ENCODE measurements at places on chromosomes 5 and 9.

GRCh38 chr9:86667307-86667706 lies 280.0 kb downstream of the GAS1 start:
- DNase-seq = no peak

DNA sequence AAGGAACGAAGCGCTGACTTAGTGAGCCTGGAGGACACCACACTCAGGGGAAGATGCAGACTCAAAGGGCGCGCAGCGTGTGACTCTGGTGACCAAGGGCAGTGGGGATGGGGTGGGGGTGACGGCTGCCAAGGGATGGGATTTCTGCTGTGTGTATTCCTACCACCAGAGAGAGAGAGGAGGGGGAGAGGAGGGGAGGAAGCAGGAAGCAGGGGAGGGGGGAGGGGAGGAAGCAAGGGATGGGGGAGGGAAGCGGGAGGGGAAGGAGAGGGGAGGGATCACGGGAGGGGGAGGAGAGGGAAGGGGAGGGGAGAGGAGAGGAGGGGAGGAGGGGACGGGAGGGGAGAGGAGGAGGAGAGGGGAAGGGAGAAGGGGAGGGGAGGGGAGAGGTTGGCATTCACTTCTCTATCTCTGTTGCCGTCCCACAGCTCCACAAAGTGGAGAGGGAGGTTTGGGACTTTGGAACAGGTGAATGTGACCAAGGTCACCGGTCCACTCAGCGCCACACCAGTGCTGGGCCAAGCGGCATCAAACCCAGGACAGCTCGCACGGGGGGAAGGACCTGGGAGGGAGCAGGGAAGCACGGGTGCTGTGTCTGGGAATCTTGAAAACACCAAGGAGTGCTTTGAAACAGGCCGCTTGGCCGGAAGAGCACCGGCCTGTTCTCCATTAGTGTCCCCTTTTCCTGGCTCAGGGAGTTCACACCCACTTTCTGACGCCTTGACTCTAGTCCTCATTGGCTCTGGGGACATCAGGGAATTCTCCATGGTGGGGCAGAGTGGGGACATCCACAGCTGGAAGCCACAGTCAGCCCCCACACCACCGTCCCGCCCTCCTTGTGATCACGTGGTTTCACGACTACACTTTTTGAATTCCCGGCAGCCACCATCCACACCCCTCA lies 77.4 kb downstream of the VAV2 start:
- no peak for DNase-seq

GRCh38 chr9:114307899-114308267 lies 15.0 kb upstream of the ORM1 start:
- DNase-seq = no peak

DNA sequence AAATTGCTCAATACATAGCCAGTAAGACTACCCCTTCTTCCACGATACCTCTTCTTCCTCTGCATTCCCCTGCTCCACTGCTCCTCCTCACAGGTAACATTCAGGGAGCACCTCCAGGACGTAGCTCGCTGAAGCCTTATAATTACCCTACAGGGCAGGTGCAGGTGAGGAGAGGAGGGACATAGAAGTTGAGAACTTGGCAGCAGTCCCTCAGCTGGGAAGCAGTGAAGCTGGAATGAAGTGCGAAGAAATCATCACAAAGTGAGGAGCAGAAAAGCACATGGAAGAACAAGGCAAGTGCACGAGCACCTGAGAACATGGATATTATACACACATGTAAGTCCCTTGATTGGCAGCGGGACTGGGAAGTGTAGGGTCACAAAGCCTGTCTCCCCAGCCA lies 118.2 kb downstream of the HSD17B3 start:
- no peak for DNase-seq

GRCh38 chr9:1018121-1018520 lies 32.0 kb upstream of the DMRT2 start:
- no peak for DNase-seq

GRCh38 chr5:16179511-16179935 lies at the start of gene MARCHF11:
Gene MARCHF11, minus strand, starts transcription at chr5:16179791. Its CDS starts 216 bp downstream, at chr5:16179575.
- no peak for DNase-seq

DNA sequence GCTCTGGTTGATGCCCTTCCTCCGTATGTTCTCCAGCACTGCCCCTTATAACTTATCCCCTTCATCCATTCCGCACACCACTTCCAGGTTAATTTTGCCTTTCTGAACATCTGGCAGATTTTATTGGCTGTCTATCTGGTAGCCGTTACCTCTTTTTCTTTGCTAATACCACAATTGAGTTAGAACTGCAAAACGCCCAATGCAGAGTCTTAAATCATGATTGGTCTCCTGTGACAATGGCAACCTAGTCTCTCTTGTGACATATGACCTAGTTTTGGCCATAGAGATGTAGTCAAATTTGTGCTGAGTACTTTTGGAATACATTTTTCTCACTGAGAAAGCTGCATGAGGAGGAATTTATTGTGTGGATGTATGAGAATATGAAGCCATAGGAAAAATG lies 365.7 kb upstream of the PRR16 start:
- DNase-seq = no peak

DNA sequence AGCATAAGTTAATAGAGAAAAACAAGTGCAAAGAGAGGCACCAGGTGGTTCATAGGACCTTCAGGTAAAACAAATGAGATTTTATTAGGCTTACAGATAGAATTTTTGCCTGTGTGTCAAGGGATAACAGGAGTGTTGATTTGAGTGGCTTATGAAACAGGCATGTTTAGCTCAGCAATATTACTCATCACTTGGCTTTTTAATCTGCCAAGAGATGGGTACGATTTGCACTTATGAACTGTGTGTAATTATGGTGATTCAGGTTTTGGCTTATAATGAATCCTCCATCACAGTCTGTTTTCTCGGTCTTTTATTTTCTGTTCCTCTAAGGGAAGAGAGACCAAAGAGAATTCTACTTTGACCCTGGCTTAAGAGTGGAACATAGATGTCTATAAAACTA lies 199.3 kb downstream of the DMRTA1 start:
- no peak for DNase-seq

DNA sequence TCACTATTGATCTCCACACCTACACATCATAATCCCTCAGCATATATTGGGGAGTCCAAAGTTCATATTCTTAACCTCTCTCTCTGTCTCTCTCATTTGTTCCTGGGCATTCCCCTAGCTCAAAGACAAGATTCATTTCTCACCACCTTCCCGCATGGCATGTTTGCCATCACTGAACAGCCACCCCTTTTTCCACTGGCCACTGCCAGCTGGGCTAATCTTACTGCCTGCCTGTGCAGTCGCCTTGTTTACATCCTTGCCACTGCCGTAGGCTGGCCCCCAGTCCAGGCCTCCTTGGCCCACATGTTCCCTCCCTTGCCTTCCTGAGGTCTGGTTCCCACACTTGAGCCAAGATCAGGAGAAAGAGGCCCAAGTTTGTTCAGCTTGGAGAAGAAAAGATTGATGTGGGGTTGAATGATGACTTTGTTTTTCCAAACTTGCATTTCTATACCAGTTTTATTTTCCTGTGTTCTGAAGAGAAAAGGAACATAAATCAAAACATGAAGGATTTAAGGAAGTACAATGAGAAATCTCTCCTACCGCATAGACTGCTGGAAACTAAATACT lies 80.2 kb downstream of the PLAC8L1 start:
- DNase-seq = no peak

DNA sequence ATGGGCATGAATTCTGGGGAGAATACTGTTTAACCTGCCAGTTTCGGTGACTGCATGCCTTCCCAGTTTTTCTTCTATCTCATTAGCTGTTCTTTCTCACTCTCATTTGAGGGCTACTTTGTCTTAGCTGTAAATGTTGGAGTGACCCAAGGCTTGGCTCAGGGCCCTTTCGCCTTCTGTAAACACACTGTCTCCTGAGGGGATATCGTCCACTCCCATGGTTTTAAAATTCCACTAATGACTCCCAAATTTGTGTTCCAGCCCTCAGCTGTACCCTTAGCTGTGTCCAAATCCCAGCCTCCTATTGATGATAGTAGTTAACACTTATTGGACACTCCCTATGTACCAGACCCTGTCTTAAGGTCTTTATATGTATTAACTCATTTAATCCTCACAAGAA lies 14.1 kb upstream of the RNF145 start:
- DNase-seq = no peak

DNA sequence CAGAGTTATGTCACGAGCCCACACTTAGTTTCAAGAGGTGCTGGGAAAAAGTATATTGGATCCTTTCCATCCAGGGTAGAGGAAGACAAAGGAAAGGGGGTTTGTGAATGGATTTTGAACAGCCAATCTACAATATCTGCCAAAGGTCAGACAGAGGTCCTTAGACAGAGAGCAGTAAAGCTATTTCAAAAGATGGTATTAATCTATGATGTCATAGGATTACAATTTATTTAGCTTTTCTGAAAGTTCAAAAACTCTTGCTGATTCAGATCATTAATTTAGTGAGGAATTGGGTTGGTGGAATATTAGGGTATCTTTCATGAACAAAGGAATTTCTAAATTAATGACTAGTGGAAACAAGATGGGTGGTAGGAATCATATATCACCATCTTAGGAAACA lies 126.9 kb downstream of the NTRK2 start:
- no peak for DNase-seq

GRCh38 chr9:72856972-72857623 lies 95.8 kb downstream of the ALDH1A1 start:
- no peak for DNase-seq

All from stimulated activated CD8-positive, alpha-beta memory T cell treated with anti-CD3 and anti-CD28 coated beads, Interleukin-4, amount 100 ng/mL, for 24 hours (primary cell).